ENCODE measurements at places on chromosomes 1 and 21.

DNA sequence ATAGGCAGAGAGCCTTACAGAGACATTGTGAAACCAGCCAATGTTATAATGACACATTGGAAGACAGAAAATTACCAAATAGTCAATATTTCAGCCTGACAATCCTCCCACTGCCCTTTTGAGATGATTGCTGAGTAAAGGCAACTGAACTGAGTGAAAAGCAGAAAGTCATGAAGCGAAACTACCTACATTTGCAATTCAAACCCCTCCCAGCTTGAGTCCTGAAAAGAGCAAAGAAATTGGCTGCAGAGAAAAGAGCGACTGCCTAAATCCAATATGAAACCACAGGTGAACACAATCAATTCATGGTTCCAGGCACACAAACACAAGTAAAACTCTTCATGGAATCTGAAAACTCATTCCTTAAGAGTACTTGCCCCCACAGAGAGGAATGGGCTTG is 143.4 kb upstream of the CHRM3 start:
- no peak for DNase-seq

GRCh38 chr1:214271174-214271858 is 9.6 kb upstream of the SMYD2 start:
- DNase-seq, result no peak

- no peak for DNase-seq
Observed at GRCh38 chr1:7265771-7266371, 480.6 kb downstream of the CAMTA1 start.

GRCh38 chr1:80994934-80995333 is 805.8 kb upstream of the ADGRL2 start:
- no peak for DNase-seq

GRCh38 chr1:185813401-185813979 is 79.3 kb downstream of the HMCN1 start:
- no peak for DNase-seq

DNA sequence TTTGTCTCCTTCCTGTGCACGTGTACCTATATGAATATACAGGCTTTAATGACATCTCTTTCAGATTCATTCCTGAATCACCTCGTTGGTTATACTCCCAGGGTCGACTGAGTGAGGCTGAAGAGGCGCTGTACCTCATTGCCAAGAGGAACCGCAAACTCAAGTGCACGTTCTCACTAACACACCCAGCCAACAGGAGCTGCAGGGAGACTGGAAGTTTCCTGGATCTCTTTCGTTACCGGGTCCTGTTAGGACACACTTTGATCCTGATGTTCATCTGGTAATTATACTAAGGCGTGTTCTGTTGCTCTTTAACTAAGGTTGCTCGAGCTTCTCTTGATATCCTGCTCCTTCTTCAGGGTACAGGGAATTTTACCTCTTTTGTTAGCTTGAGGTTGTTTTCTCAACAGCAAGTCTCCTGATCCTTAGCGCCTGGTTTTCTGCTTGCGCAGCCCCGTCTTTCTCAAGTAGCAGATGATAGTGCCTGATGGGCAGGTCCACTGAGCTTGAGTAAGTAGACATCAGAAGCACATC is 55.1 kb downstream of the SLC22A15 start:
- DNase-seq, result no peak

GRCh38 chr1:24021403-24022266 is 41.5 kb upstream of the SRSF10 start:
- DNase-seq, result no peak

DNA sequence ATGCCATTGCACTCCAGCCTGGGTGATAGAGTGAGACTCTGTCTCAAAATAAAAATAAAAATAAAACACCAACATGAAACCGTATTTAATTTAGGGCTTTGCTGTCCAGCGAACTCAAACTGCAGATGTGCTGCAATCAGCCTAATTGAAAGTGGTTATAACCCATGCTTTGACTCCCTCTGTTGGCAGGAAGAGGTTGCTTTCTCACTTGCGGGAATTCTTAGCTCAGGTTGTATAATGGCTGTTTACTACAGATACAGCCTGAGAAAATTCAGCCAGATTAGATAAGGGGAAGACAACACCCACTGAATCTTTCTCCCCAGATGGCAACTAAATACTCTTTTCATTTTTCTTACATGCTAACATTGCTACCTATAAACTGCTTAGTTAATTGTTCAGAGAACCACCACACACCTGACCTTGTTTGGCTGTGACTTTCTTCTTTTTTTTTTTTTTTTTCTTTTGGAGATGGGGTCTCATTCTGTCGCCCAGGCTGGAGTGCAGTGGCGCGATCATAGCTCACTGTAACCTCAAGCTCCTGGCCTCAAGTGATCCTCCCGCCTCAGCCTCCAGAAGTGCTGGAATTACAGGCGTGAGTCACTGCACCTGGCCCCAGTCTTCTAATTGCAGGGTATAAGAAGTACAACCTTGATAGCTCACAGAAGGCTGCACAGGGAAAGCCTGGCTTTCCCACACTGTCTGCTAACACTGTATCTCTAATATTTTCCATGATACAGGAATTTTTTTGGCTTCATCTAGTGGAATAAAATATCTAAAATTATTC is 34.6 kb downstream of the DNTTIP2 start:
- no peak for DNase-seq
